Activated CD4-positive, alpha-beta T cell treated with anti-CD3 and anti-CD28 coated beads for 36 hours (primary cell): ENCODE measurements at places on chromosomes 13 and 19.

DNA sequence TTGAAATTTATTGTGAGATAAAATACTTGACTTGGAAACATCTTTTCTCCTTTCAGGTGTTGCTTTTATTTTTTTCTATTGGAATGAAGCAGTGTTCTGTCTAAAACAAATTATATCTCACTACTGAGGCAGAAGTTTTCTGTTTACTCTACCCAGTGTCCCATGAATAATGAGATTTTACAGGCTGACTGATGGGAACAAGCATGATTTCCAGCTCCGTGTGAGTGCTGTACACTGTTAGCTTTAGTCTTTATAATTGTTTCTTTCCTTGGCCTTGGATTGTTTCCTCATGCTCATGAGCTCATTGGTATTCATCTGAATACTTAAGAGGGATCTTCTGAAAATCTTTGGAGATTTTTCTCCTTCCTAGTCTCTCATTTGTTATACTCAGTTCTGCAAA, 2049.5 kb upstream of the PRR20A start:
- DNase-seq, result no peak

DNA sequence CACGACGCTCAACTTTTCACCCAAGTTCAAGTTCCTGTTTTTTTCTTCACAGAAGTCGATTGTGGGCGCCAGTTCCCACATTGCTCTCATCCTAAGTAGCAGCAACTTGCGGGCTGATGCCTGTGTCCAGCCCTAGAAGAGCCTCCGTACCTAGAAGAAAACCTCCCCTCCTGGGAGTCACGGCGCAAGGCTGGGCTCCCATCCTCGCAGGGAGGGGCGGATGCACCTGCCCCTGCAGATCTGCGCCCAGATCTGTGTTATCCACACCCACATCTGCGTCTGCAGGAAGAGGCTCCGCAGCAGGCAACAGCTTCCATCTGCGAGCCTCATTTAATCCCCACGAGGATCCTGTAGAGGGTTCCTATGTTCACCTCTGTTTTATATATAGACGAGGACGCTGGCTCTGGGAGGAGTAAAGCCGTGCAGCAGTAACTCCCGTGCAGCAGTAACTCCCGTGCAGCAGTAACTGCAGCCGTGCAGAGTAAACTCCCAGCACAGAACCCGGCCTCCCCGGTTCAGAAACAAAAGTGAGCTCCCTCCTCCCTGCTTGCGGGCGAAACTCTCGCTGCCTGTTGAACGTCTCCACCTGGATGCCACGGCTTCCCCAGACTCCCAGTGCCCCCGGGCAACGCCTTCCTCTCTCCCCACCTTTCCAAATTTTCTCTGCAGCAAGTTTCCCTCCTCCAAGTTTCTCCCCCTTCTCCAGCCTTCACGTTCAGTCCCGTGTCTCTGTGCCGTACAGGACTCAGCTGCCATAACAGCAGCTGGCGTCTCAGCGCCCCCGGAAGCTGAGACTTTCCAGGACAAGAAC, 23.5 kb upstream of the LAIR1 start:
- DNase-seq, result peak; percentile 52

DNA sequence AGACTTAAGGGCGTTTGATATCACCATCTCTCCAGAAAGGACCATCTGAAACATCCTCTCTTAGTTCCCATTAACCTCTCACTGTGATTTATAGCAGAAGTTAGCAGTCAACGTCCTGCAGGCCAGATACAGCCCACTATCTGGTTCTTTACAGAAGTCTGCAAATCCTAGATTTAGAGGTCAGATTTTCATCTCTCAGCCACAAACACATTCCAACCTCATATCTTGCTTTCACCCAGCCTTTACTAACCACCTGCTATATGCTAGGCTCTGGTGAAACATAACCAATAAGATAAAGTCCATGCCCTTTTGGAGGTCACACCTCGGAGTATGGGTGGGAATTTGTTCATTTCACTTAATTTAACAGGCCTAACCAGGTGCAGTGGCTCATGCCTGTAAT, 76.8 kb upstream of the CACNA1A start:
- DNase-seq, result no peak

- peak; percentile 87 for DNase-seq
Observed at GRCh38 chr13:51451467-51452360, 1.1 kb downstream of the INTS6 start.

DNA sequence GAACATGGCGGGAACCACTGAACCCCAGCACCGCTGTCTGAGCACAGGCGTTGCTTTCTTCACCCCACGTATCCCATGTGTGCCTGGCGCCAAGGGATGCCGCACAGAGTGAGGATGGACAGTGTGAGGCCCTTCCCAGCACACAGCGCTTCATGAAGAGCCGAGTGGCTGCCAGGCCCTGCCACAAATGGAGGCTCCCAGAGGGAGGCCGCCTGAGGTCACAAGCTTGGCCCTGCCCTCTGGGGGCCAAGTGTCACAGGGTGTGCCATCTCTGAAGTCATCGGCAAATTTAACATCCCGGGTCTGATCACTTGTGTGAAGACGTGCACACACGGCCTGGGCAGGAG, 24.4 kb downstream of the MPND start:
- no peak for DNase-seq

DNA sequence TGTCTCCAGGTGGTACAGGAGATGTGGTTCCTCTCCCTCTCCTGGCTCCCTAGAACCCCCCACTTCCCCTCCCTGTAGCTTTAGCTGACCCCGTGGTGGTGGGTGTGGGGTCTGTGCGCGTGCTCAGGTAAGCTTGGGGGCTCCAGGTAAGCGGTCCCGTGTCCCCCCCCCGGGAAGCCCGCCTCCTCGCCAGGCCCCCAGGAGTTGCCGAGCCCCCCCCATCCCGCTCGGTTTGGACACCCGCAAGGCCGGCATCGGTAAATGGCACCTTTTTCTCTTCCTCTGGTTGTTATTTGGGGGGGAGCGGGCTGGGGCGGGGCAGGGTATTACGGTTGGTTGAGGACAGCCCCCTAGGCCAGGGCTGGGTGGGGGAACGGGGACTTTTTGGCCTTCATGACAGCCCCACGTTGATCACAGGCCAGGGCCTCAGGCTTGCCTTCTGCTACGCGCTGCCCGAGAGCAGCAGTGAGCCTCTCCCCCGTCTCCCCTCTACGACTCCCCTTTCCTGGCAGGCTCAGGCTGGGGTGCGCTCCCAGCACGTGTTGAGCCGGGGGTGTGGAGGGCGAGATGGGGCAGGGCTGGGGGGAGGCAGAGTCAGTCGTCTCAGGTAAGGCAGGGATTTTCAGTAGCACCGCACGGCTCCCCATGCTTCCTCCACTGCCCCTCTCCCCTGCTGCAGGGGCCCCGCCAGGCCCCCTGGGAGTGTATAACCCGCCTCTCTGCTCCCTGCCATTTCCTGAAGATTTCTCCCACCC, 10.7 kb upstream of the LIN7B start:
- no peak for DNase-seq

GRCh38 chr19:45455707-45456499, 11.9 kb upstream of the FOSB start:
- peak; percentile 84 for DNase-seq

GRCh38 chr13:49021953-49022352, 46.2 kb downstream of the FNDC3A start:
- no peak for DNase-seq
